ENCODE measurements at places on chromosomes 5 and 9. TPM values are rescaled to one million over a fixed set of nuclear protein-coding genes. Genes with fewer than 3 reads are reported as not detected.

DNA sequence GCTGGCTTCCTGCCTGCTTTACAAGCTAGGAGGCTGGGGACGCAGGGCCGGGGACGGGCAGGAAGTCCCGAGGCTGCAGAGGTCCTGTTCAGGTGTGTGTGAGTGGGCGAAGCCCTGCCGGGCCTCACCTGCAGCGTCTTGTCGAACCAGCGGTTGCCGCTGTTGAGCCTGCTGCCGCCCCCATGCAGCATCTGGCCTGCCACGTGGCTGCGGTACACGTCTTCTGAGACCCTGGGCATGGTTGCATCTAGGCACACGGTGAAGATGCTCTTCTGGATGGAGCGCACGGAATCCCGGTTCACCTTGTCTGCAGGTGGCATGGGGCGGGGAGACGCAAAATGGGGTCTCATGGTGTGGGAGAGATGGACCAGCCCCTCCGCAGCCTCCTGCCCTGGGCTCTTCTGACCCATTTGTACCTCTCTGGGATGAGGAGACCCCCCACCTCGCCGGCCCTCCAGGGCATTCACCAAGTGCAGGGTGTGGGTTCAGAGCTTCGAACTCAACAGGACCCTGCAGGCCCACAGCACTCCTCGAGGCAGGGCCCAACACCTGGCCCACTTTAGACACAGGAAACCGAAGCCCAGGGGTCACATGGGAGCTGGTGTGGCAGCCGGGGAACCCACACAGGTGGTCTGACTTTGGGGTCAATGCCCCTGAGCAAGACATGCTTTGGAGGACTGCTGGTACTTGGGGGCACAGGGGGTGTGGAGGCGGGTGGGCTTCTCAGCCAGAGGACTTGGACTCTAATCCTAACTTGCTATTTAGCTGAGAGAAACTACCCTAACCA lies 10.0 kb downstream of the CRAT start:
- DNase-seq = no peak

- DNase-seq = no peak
Measured at GRCh38 chr9:117258184-117258866, 156.5 kb downstream of the ASTN2 start.

Gene SOHLH1
- total RNA-seq = not detected

GRCh38 chr5:133140311-133140710 lies 88.5 kb downstream of the HSPA4 start:
- DNase-seq = no peak

Gene ZNF367
- 12.1 TPM for total RNA-seq

DNA sequence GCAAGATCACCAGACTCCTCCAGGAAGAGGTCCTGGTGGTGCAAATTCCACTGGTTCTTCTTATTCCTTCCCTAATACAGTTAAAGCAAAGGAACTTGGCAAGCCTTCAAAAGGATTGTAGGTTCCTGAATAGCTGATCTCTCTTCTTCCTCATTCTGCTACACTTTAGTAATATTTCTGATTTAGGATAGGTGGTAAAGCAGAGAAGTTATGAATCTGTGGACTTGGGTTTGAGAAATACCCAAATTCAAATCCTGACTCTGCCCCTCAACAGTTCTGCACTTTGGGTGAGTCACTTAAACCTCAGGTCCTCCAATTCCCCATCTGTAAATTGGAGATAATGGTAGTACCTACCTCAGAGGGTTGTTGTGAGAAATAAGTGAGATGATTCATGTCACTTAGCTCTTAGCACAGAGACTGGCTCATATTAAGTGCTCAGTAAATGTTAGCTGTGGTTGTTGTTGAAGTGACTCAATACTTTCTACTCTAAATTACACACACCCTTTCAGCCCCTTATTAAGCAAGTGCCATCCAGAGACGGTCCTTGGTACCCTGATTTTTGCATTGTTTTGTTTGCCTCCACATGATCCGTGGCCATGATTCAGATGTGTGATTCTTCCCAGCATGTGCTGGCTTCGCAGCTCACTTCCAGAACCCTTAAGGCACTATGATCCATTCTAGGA lies 5.2 kb downstream of the SH3RF2 start:
- DNase-seq = no peak

DNA sequence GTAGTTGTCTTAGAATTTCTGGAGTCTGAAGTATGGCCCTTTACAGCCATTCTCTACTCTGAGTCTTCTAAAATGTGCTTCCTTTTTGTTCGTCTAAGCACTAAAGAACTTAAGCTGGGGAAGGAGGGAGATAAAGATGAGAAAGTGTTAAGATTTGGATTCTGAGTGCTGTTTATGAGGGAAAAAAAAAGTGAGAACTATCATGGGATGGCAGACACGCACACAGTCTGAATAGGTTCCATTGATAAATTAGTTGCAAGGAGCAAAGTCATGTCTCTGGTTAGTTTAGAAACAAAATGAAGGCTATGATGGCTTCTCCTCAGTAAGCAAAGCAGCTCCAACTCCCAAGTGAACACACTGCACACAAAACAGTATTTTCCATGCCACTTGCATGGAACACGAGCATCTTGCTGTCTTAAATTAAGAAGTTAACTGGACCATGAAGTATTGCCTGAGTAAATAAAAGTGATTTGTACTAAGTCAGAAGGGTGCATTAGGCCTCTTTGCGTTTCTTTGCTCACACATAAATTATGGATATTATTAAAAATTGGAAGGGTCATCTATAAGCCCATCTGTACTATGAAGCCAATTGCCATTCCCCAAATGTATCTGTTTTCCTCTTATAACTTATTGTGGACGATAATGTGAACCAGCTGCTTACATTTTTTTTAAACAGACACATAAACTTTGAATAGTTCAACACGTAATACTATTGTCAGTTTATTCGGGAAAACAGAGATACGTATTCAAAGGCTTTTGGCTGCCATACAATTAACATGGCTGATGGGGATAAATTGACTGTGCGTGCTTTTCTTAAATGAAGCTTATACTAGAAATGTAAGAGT lies 199.3 kb downstream of the SGCD start:
- no peak for DNase-seq

Gene DMRT1
- 0.05 TPM for total RNA-seq

Gene JMY
- 7.5 TPM for total RNA-seq

DNA sequence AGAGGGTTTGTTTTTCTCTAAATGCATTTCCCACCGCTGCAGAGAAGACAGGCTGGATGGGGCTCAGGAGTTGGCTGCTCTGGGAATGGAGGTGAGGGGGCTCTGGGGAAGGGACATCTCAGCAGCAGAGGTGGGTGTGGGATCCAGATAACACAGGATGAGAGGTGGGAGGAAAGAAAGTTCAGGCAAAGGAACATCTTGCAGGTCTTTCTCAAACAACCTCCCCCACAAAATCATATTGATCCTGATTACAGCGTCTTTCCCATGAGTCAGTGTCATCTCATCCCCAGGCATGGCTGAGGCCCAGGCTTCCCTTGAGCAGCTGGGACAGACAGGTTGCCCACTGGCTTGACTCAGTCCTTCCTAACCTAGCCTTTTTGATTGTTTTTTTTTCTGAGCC lies 11.3 kb upstream of the ACSL6 start:
- DNase-seq = no peak

Gene FIBCD1
- 0.09 TPM for total RNA-seq

DNA sequence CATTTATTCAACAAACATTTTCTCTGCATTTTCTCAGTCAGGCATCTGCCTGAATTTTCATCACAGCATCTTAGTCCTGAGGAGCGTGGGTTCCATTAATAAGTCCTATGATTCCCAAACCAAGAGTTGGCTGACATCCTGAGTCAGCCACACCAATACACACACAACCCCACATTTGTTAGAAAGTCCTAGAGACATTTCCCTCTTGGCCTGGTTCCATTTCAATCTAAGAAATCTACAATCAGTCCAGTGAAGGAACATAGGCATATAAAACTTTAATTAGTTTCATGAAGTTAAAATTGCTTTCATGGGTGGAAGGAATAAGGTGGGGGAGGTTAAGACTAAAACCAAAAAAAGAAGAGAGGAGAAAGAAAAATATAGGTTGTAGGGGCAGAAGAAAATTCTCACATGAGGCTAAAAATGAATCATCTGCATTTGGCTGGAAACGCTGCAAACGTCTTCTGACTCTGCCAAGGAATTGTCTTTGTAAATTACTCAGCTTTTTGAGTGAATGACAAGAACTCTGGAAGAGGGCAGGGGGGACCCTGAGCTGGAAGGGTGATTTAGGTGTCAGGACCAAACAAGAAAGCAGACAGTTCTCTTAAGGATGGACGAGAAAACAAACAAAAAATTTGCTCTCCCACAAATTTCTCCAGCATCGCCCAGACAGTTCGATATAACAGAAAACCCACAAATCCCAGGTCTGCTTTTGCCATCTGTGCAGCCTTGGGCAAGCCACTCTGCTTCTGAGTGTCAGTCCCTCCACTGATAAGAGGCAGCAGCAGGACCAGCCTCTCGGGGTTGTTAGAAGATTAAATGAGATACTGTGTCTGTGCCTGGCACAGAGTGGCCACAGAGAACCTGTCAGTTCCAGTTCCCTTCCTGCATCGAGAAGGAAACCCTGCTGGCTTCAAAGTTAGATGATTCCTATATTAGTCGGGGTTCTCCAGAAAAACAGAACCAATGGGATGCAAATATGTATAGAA lies 289.7 kb downstream of the CDK5RAP2 start:
- DNase-seq = no peak

- no peak for DNase-seq
Measured at GRCh38 chr5:135966165-135966564, 11.4 kb upstream of the LECT2 start.

- no peak for DNase-seq
Measured at GRCh38 chr9:98989036-98990000, 45.6 kb downstream of the COL15A1 start.

Gene IL9
- 0.52 TPM for total RNA-seq

Gene LAMC3
- total RNA-seq = 0.61 TPM

GRCh38 chr9:124359426-124359825 lies 55.8 kb downstream of the PSMB7 start:
- DNase-seq = no peak

Gene ADAMTS6
- total RNA-seq = 11.5 TPM

DNA sequence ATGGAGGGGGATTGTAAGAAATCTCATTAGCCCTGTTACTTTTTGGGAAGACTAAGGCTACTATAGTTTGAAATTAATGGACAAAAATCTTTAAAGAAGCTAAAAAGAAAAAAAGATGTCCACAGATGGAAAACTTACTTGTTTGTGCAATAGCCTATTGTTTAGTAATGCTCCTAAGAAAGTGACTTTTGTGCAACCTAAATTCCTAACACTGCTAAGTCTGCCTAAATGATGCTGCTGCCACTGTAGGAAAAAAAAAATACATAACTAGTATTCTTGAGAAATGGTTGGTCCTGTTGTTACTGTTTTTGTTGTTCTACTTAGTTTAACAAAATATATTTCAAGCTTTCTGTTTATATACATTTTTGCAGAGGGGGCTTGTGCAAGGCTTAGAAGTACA lies 108.2 kb upstream of the NR3C1 start:
- DNase-seq = no peak

Gene NUTM2F
- not detected for total RNA-seq

GRCh38 chr9:136949817-136950655 lies 2.0 kb upstream of the LCN12 start:
- DNase-seq = peak; percentile 95

Gene MYO10
- 4.3 TPM for total RNA-seq

DNA sequence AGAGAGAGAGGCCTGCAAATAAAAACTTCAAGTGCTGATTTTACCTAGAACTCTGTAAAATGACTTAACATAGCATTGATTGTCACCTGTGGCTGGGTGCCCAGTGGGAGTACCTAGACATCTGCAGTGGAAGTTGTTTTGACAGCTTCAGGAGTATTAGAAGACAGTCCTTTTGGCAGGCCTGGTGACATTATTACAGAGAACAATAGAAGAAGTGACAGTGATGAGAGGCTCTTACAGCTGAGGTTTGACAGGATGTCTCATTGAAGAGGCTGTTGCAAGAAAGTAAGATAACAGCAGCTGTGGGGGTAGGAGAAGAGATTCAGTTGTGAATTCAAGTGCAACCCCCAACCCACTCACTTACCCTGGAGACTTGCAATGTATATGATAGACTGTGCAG lies 27.9 kb upstream of the MUSK start:
- peak; percentile 2 for DNase-seq

DNA sequence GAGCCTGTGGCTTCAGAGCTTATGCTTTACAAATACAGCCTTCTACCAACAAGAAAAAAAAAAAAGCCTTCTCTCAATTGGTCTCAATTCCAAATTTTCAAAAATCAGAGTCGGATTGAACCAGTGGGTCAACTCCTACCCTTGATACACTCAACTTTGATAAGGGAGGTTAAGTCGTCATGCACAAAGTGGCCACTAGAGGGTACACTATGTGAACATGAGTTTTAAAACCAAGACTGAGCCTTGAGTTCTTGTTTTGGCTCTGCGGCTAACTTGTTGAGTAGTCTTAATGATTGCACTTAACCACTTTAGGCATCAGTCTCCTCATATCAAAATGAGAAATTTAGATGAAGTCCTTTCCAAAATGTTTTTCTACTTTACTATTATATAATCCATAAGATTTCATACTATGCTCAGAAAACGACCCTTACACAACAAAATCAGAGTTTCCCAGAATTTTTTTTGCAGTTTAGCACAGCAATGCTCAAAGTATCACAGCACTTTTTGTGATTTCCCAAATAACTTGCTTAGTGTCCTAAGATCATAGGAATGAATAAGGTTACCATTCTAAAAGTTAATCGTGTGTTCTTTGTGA lies 92.9 kb upstream of the MTAP start:
- peak; percentile 37 for DNase-seq

- no peak for DNase-seq
Measured at GRCh38 chr9:22528485-22528884, 81.9 kb downstream of the DMRTA1 start.
